Non-pigmented ciliary epithelial cell (primary cell): ENCODE measurements at places on chromosomes 4 and X.

GRCh38 chrX:68598841-68599240, 48.6 kb upstream of the STARD8 start:
- DNase-seq: no peak

- DNase-seq: no peak
These were observed 2.0 kb downstream of the PRKX start for GRCh38 chrX:3711331-3711917.

DNA sequence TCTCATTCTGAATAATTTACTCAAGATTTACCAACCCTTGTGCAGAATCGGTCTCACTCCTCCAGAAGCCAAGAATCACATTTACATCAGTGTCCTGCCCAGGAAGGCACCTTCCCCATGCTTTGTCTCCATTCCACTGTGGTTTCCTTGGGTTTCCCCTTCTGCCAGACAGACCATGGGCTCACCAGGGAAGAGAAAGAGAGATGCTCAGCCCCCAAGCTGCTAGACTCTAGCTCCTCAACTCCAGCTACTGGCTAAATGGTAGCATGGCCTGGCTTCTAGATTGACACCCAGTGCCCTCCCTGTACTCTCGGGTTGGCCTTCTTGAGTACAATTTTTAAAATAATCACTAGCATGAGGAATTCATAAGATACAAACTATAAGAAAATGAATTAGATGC, 12.9 kb downstream of the TLR10 start:
- no peak for DNase-seq

DNA sequence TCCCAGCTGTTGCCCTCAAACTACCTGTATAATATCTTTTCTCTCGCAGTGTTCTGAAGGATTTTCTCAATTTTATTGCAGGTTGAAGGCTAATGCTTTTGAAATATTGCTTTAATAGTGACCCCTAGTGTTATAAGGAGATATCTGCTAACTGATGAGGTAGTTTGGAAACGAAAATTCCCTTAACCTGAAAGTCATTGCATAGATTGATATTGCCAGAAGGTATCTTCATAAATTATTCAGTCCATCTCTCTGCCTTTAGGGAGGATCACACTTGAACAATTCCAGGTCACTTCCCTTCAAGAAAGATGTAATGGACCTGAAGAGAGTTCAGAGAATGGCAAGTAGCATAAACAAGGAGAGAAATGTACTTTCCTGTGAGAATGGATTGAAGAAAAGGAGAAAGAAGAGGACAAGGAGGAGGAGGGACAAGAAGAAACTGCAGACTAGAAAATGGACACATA, 44.1 kb downstream of the TIGD4 start:
- peak; percentile 4 for DNase-seq

DNA sequence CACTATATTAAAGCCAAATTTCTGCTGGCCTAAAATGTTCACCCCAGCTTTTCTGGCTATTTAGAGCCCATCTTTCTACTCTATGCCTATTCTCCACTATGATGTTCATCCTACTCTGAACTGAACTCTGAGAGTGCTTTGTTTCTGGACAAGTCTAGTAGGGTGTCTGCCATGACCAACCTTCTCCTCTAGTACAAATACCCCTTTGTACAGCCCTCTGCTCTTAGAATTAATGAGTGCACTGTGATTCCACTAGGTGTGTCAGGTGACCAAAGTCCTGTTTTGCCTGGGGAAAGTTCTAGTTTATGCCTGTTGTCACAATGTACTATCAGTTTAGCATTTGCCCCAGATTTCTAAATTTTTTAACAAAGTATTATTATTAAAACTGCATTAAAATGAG, 388.1 kb upstream of the MAD2L1 start:
- DNase-seq: no peak

DNA sequence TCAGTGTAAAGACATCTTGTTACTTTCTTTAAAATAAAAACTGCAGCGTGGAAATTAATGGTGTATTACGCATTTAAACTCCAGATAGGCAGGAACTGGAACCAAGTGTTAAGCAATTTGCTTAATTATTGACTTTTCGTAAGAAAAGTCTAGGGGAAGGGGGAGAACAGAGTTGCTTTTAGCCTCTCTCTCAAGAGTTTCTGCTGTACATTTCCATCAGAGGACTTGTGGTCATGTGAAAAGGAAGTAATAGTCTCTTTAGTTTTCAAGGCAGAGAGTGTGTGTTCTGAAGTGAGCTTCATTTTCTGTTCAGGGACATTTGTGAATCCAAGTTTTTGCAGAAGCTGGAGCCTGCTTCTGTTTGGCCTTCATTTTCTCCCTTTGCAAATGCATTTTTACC, 127.2 kb downstream of the UBE2K start:
- no peak for DNase-seq

DNA sequence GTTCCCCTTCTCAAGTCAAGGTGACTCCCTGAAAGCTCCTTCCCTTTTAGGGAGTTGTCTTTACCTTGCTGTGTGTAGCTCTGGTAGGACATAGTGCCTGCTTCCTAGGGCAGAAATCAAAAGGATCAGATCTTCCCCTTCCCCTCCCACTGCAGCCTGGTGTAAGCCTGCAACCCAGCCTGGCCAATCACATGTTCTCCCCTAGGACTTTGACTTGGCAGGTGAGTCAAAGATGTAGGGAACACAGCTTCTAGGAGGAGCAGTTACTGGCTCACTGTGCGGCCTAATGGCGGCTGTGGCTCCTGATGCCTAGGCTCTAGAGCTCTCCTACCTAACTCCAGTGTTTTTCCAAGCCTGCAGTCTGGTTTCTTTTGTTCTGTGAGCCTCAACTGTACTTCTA, 103.9 kb downstream of the AASDH start:
- no peak for DNase-seq

GRCh38 chr4:29722253-29722652, 997.9 kb upstream of the PCDH7 start:
- no peak for DNase-seq

GRCh38 chrX:1679238-1679637, 64.4 kb downstream of the ASMT start:
- no peak for DNase-seq

DNA sequence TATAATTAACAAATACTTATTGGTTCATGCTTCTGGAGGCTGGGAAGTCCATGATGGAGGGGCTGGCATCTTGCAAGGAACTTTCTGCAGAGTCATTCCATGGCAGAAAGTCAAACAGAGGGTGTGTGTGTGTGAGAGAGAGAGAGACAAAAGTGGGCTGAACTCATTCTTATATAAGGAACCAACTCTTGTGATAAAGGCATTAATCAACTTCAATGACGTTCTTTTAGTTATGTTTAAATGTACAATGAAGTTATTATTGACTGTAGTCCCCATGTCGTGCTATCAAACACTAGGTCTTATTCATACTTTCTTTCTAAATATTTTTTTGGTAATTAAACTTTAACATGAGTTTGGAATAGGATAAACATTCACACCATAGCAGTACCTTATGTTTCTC, 1408.8 kb downstream of the STIM2 start:
- no peak for DNase-seq

DNA sequence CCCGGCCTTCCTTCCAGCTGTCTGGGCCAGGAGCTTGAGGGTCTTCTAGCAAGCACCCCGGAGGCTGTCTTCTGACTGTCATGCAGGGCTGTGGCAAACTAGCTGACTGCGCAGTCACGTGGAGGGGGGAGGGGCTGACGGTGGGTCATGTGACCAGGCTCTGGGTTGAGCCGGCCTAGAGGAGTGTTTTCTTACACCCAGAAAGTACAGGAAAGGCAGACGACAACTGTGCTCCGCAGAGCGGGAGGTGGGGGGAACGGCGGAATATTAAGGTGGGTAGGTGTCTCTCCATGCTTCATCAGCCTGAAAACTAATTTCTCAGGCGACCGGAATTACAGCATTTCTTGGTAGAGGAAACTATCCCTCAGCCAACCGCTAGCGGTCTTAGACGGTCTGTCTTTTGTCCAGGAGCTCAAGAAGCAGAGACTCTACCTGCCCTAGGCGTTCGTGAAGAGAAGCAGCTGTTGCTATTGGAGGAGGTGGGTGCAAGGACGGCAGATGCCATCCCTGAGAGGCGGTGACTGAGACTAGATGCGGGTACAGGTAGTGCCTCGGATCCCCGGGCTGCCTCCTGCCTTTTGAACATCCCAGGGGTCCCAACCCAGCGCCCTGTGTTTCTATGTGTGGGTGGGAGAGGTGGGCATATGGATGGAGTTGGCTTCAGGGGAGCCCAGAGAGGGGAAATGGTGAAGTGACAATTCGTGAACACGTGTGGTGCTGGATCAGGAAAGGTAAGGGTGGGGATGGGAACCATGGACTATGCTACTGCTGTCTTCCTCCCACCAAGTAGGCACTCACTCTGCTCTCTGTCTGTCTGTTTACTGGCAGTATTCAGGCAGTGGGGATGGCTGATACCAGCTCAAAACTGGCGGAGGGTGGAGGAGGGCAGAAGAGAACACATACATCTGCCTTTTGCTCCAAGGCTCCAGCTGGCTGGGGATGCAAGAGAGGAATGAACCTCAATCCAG, 8.8 kb downstream of the GPRASP1 start:
- no peak for DNase-seq

DNA sequence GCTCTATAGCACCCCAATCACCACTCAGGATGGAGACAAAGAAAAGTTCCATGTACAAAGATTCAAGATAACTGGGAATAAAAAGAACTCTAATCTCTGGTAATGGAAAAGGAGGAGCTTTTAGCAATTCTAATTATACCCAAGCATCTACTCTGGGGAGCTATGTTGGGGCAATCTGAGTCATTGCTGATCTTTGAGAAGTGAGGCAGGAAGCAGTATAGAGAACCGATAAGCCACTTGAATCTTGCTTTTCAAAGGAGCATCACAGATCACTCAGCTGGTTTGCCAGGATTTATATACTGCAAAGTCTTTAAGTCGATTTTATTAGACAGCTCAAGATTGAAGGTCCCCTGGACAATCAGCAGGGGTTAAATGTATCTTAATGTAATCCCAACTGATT, 220.0 kb downstream of the ENOX2 start:
- DNase-seq: no peak

GRCh38 chrX:37943554-37944344, 62.6 kb upstream of the SYTL5 start:
- no peak for DNase-seq

DNA sequence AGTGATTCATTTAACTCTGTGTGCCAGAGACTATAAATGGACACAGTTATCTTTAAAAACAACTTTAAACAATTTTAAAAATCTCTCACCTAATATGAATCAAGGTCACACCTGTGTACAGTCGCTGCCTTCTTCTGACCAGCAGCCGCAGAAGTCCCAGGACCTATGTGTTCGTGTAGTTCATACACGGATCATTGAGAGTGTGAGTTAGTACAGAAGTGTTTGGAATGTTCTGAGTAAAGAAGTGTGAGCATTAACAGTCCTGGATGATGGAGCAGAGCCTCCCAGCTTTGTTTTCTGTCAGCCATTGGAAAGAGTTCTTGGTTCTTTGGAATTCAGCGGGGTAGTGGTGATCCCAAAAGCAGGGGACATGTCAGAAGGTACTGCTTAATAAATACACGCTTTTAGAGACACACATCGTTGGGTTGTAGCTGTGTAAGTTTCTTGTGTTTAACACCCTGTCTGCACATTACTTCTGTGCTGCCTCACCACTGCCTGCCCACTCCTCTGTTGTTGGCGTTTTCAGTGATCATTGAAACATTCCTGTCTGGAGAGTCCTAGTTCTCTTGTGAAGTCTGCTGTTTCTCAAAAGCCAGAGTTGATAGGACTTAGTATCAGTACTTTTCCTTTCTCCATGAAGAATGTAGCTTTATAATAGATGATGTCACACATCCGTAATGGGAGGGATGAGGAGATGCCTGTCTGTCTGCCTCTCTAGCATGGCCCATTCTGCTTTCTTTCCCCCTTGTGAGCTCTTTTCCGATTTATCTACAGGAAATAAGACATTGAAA, 90.6 kb downstream of the PTTG2 start:
- DNase-seq: no peak
